ENCODE measurements at places on chromosomes 6 and 20. TPM values are rescaled to one million over a fixed set of nuclear protein-coding genes. Genes with fewer than 3 reads are reported as not detected.

Gene KIF25
- not detected for polyA plus RNA-seq

Gene CCM2L
- 7.5 TPM for polyA plus RNA-seq

GRCh38 chr20:37522260-37523011, 1.4 kb downstream of the NNAT start:
- peak; percentile 67 for DNase-seq

- DNase-seq = peak; percentile 33
Observed at GRCh38 chr6:119459207-119459974, 109.8 kb upstream of the MAN1A1 start.

- peak; percentile 62 for DNase-seq
Observed at GRCh38 chr6:92810913-92811312, 608.4 kb downstream of the EPHA7 start.

- no peak for DNase-seq
Observed at GRCh38 chr6:109238396-109238795, 143.1 kb downstream of the CEP57L1 start.

Gene OPN5
- polyA plus RNA-seq = not detected

GRCh38 chr6:18340781-18341551, 46.2 kb upstream of the RNF144B start:
- no peak for DNase-seq

DNA sequence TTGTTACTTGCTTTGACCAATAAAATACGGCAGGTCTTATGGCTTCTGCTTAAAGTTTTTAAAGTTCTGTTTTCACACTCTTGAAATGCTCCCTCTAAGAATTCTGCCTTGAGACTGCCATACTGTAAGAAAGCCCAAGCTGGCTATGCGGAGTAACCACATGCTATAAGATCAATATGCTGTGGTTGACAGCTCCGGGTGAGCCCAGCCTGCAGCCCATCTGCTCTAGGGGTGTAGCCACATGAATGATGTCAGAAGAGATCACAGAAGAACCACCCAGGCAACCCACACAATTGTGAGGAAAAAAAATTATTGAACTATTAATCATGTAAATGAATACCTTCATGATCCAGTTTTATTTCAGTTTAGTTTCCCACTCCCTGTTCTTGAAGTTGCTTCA, 26.1 kb upstream of the SH3BGRL2 start:
- no peak for DNase-seq

Gene FNDC11
- 0.25 TPM for polyA plus RNA-seq

DNA sequence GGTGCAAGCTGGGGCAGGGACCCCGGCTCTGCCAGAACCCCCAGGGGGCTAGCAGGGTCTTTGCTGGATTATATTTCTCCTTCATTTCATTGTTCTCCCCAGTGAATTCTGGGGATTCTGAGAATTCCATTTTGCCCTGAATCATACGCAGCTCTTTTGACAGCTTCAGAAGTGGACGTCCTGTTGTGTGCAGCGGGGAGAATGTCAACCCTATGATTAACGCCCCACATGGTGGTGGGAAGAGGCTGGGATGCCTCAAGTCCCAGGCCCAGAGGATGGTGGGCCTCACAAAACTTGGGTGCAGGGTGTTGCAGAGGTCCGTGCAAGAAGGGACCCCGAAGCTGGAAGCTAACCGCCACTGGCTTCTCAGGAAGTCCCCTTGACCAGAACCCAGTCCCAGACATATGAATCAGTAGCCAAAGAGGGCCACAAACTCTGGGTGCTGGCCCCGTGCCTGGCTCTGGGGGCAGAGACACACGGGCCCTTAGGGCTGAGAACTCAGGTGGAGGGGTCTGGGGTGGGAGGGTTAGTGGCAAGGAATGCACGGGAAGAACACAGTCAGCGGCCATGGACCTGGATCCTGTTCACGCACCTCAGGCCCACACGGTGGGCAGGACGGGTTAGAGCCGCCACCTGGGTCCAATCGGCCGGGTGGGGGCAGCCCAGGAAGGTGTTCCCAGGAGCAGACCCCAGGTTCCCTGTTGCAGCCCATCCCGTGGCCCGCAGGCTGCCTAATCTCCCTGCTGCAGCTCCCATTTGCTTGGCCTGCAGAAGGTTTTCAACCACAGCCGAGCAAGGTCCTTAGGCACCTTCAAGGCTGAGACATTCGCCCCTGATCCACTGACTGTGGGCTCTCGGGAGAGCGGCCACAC, 51.2 kb downstream of the YTHDF1 start:
- DNase-seq = no peak

Measured in small intestine (tissue), 16 donors.